ACHN (cell line): ENCODE measurements at places on chromosomes 2 and 18.
A peak's percentile ranks its signal among the peaks of the same experiment; 100 is the strongest.

GRCh38 chr2:190847504-190848081 lies 33.0 kb upstream of the GLS start:
- DNase-seq = no peak

- no peak for DNase-seq
These were observed 72.8 kb upstream of the YPEL5 start for GRCh38 chr2:30074023-30074422.

- DNase-seq = no peak
These were observed 21.2 kb downstream of the GORASP2 start for GRCh38 chr2:170950221-170950761.

DNA sequence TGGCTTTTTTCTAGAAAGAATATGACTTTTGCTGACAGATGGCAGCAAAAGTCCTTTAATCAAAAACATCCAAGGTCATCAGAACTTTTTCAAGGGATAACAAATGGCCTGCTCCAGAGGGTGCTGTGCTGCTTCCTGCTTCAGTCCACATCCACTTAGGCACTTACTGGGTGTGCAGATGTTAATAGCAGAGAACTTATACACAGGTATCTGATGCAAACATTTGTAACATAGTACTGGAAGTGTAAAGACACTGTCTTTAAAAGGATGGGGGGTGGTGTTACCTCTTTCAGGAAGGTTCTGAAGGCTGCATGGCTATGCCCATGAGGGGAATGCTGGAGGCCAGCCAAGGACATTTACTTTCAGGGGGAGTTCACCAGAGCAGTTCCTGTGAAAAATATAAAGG lies 5.5 kb downstream of the HOXD8 start:
- DNase-seq = peak; percentile 46

DNA sequence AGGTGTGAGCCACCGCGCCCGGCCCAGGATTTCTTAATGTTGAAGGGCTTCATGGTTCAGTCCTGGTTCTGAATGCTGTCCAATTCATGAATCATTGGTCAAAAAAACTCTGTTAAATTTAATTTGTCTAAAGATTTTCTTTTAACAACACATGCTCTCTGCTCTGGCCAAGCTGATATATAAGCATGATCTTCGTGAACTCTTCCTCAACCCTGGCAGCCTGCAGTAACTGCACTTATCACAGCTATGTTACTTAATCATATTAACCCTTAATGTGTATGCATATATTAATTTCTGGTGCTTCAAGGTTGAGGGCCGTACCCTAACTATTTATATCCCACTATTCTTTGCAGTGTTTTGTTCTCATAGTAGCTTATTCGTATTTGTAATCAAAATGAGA lies 29.4 kb upstream of the FRZB start:
- no peak for DNase-seq

- no peak for DNase-seq
These were observed 147.9 kb upstream of the DNMT3A start for GRCh38 chr2:25489631-25490030.

DNA sequence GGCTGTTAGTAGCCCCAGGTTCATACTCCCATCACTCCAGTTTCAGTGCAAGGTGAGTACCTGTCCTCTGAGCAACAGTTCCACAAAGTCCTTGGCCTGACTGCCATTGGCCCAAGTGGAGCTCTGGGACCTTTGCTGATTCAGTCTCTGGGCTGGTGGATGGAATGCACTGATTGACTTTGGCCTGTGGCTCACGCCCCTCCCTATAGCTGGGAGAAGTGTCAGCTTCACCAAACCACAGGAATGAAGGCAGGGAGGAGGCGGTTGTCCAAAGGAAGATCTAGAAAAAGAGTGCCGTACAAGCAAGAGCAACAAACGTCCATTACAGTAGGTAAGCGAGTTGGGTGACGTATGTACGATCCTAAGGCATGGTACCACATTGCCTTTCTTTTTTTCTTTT lies 34.0 kb downstream of the QPCT start:
- DNase-seq = peak; percentile 25

DNA sequence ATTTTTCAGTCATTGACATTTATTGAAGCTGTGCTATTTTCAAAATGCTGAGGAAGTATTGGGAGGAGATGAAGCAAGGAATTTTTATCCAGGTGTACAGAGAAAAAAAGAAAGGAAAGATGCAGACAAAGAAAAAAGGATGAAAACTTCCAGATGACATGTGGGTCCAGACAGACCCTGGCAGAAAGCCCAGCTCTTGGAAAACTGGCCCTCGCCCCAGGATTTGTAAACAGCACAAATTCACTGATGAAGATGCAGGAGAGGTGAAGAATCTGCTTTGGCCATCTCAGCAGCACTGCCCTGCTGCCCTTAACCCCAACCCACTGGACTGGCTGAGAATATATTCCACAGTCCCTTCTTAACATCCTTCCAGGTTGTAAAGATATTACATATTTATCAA lies 12.5 kb downstream of the TACR1 start:
- DNase-seq = no peak

- DNase-seq = no peak
These were observed 13.6 kb downstream of the AQP12A start for GRCh38 chr2:240705204-240705791.

GRCh38 chr2:60710707-60711106 lies 45.4 kb upstream of the PAPOLG start:
- no peak for DNase-seq

DNA sequence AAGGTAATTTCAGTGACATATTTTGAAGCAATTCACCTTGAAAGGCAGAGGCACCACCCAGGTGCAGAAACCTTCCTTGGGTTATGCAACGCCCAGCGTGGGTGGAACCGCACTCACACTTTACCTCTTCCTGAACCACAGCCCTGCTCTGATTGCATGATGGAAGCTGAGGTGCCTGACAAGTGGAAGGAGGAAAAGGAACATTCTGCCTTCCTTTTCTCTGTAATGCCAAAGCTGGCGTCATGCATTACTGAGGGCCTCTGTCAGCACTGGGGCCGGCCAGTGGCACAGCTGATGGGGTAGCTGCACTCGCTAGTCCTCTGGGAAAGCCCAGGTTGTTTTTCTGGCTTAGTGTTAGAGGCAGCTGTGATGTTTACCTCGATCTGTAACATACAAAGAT lies 266.5 kb downstream of the NEDD4L start:
- DNase-seq = no peak

GRCh38 chr2:135037831-135038230 lies 9.4 kb downstream of the MAP3K19 start:
- no peak for DNase-seq

DNA sequence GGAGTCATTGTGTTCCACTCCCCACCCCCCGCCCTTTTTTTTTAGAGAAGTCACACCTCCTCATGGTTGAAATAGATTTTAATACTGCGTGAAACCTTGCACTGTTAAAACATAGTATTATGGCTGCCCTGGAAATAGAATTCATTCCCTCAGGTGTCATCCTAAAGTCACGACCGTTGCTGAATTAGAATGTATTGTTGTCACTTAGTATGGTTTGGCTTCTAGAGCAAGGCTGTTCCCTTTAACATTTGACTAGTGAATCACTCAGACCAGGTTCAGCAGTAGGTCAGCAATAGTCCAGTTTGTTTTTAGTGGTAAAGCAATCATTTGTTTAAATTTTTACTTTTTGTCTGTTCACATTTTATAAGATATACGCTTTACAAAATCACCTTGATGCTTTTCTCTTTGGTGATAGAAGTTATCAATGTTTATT lies 1.2 kb downstream of the BABAM2 start:
- DNase-seq = peak; percentile 48

DNA sequence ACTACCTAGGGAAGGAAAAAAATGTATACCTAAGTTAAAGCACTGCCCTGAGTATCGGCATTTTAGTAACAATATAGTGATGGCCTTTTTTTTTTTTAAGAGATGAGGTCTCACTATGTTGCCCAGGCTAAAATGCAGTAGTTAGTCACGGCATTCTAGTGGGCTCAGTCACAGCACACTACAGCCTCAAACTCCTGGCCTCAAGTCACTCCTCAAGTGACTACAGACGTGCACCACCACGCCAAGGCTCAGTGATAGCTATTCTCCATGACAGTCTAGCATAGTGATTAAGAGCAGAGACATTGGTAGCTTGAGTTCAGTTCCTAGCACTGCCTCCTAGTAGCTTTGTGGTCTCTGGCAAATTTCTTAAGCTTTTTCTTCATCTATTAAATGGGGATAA lies 27.6 kb downstream of the UBXN2A start:
- DNase-seq = no peak

GRCh38 chr2:219175928-219176817 lies 552 bp downstream of the CNPPD1 start:
- DNase-seq = peak; percentile 51

DNA sequence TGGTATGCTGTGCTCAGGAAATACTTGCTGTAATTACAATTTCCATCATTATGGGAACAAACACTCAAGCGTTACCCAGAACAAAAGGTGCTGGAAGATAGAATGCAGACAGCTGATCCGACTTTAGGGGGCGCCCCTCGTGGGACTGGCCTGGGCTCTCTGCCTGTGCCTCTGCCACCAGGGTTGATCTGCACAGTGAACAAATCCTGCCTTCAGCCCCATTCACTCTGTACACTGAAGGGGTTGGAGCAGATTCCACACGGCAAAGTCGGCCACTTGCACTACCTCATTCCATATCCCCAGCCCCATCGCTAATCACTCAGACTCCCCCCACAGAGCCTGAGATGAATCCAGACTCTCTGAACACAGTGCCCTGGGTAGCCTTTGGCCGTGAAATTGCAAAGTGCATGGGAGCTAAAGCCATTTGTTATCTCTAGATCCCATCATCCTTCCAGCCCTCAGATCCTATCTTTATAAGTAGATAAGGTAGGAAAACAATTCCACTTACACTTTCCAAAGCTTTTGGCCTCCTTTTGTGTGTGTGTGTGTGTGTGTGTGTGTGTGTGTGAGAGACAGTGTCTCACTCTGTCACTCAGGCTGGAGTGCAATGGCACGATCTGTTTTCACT lies 69.3 kb downstream of the INPP5D start:
- peak; percentile 13 for DNase-seq

- no peak for DNase-seq
These were observed 28.0 kb upstream of the MARCO start for GRCh38 chr2:118913803-118914645.

DNA sequence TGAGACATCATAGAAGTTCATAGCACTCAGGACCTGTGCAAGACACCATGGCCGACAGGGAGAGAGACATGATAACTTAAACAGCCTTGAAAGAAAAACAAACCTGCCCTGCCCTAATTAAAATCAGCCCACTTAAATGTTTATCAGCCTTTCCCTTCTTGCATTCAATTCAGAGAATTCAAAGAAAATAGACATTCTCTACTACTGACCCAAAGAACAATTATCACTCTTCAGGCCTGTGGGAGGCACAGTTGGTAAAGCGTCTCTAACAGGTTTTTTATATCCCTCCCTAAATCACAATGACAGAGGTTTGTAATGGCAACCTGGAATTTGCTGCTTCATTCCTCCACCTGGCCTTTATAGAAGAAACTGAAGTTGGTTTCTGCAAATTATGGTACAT lies 1.7 kb downstream of the CDK15 start:
- no peak for DNase-seq

- no peak for DNase-seq
These were observed 90.4 kb downstream of the CERKL start for GRCh38 chr2:181566334-181567032.

GRCh38 chr2:219965287-219966194 lies 338.1 kb downstream of the SLC4A3 start:
- no peak for DNase-seq

GRCh38 chr2:181070836-181071200 lies 90.4 kb downstream of the UBE2E3 start:
- no peak for DNase-seq

DNA sequence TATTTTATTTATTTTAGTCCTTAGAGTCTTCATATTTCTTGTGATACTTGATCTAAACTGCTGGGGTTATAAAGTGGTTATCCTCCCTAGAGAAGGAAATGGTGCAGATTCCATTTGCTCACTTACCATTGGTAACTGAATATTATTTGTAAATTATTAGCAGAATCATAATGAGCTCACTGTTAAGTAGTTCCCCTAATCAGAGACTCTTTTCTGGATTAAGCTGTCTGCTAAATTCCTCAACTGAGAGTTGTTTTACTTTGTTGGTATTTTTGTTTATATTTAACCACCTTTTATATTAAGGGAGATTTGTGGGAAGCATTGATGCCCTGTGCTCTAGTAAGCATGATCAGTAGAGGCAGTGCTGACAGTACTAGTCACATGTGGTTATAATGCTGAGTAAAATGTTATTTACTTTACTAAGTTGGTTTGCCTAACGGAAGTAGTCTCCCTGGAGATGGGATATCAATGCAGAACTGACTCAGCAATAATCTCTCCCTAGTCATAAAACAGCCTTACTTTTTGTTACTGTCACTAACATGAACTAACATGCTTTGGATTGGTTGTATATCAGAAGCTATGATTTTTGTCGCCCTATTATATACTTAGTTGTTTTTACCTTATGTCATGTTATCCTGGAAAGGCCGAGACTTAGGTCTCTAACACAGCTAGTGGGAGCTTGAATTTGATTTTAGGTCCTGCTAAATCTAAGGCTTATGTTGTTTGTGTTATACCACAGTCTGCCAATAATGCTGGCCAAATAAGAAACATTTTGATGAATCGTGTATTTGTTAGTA lies 166.7 kb downstream of the MCFD2 start:
- peak; percentile 36 for DNase-seq

GRCh38 chr18:51092117-51092516 lies 62.1 kb downstream of the SMAD4 start:
- no peak for DNase-seq

- no peak for DNase-seq
These were observed 101.5 kb downstream of the MAP2 start for GRCh38 chr2:209525331-209525730.

- DNase-seq = no peak
These were observed 1232.3 kb upstream of the SLC39A10 start for GRCh38 chr2:194424683-194425209.

DNA sequence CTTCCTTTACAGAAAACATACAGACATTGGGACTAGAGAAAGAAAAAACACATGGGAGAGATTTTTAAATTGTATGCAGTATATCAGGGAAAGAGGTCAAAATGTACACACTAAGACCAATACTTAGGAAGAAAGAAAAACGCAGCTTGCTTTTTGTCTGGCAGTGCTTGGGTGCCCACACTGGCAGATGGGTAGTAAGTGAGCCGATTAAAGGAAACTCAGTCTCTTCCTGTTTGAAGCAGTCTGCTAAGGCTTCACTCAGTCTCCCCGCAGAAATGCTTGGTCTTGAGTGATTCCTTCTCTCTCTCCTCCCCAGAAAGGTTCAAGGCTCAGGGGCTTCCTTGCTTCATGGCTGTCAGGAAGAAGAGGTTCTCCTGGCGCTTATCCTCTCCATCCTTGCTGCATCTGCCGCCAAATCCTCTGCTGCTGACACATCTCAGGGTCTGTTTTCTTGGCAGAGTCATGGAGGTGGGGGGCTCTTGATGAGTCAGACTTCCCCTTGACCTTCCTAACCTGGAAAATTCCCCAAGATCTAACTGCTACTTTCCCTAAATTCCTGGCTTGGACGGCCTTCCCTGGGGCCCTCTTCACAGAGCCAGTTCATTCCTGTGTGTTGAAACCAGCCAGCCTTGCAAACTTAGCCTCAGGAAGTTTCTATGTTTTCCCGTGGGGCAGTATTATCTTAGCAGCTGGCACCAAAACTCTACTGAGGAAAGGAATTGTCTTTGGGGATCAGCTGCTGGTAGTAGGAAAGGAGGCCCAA lies 10.5 kb upstream of the TMSB10 start:
- peak; percentile 32 for DNase-seq
